ENCODE measurements at places on chromosomes 3 and 15. TPM values are rescaled to one million over a fixed set of nuclear protein-coding genes. Genes with fewer than 3 reads are reported as not detected.
A peak's percentile ranks its signal among the peaks of the same experiment; 100 is the strongest.

DNA sequence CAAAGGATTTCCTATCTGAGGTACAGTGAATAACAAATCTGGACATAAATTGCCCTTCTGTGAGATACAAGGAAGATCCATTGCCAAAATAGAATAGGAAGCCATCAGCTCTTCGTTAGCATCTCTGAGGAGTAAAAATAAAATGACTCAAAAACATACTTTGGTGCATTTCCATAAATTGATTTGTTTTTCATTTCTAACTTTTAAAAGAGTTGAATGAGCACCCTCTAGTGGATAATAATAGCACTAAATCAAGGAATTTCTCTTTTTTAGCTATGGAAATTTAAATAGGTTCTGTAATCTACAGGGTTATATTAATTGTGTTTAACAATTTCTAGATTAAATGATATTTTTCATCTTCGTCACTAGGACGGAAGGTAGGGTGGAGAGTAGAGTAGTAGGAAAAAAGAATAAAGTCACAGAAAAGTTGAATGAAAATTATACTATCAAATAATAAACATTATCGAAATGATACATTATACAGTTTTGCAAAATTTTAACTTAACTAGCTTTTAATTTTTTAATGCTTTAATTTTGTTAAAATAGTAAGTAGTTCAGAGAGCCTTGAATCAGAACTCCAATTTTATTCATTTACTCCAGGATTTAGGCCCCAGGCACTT lies 6.4 kb downstream of the NSUN3 start:
- H3K36me3 ChIP-seq = no peaks in the 10 kb centered on the region
- H3K27ac ChIP-seq = peak overlapping the region; percentile 7
- peak; percentile 67 for DNase-seq
- H3K4me3 ChIP-seq = no peak overlapping the region
- H3K27me3 ChIP-seq = no peaks in the 10 kb centered on the region
- peaks cover 2% of the 10 kb centered on the region for H3K4me1 ChIP-seq

DNA sequence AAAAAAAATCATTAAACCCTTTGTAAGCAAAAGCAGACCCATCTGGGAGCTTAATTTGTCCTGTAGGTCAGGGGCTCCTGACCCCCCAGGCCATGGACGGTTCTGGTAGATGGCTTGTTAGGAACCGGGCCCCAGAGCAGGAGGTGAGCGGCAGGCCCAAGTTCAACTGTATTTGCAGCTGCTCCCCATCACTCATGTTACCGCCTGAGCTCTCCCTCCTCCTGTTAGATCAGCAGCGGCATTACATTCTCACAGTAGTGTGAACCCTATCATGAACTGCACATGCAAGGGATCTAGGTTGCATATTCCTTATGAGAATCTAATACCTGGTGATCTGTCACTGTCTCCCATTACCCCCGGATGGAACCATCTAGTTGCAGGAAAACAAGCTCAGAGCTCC lies 60.7 kb downstream of the FSIP1 start:
- no peak overlapping the region for H3K27ac ChIP-seq
- H3K4me3 ChIP-seq = no peak overlapping the region
- H3K27me3 ChIP-seq = no peaks in the 10 kb centered on the region
- no peak for DNase-seq
- peaks cover 30% of the 10 kb centered on the region for H3K4me1 ChIP-seq
- H3K36me3 ChIP-seq = no peaks in the 10 kb centered on the region

GRCh38 chr3:4174791-4175190 lies 128.4 kb upstream of the SETMAR start:
- no peaks in the 10 kb centered on the region for H3K27me3 ChIP-seq
- no peak for DNase-seq
- H3K36me3 ChIP-seq = no peaks in the 10 kb centered on the region
- no peaks in the 10 kb centered on the region for H3K4me1 ChIP-seq

DNA sequence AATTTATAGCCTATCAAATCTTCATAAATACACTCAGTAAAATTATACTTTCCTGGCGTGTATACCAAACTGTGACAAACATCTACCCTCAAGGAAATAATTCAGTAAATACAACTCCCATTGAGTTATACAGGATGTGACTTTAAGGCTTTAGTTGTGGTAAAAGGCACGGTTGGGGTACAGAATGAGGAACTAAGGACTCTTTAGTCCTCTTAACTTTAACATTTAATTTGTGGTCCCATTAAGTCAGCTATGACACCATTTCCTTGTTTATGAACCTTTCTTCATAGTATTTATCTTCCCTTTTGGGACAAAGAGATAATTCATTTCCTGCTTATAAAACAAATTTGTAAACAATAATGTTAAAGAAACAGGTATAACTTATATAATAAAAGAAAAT lies 30.2 kb downstream of the IFT80 start:
- H3K27ac ChIP-seq = no peak overlapping the region
- 0 out of 2 replicates have a peak, but pooled peaks cover 5% of the 10 kb centered on the region for H3K36me3 ChIP-seq
- H3K27me3 ChIP-seq = no peaks in the 10 kb centered on the region
- peaks cover 21% of the 10 kb centered on the region for H3K4me1 ChIP-seq
- DNase-seq = no peak

Gene DVL3
- 66.9 TPM for total RNA-seq

DNA sequence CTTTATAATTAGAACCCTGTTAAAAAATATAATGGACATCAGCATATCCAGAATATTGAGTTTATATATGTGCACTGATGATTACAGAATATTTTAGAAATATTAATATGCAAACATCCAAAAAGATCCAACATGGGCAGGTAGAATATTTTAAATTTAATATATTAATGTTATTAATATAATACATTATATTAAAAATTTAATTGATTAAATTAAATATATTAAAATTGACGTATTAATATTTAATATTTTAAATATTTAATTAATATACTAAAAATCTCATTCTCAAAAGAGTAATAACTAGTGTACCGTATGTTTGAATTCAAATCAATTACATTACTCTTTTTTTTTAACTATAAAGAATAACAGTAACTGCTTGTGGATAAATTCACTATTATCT lies 73.8 kb upstream of the FURIN start:
- no peaks in the 10 kb centered on the region for H3K36me3 ChIP-seq
- H3K4me1 ChIP-seq = no peaks in the 10 kb centered on the region
- H3K27ac ChIP-seq = no peak overlapping the region
- no peak for DNase-seq
- no peak overlapping the region for H3K4me3 ChIP-seq

Gene ZBBX
- not detected for total RNA-seq

DNA sequence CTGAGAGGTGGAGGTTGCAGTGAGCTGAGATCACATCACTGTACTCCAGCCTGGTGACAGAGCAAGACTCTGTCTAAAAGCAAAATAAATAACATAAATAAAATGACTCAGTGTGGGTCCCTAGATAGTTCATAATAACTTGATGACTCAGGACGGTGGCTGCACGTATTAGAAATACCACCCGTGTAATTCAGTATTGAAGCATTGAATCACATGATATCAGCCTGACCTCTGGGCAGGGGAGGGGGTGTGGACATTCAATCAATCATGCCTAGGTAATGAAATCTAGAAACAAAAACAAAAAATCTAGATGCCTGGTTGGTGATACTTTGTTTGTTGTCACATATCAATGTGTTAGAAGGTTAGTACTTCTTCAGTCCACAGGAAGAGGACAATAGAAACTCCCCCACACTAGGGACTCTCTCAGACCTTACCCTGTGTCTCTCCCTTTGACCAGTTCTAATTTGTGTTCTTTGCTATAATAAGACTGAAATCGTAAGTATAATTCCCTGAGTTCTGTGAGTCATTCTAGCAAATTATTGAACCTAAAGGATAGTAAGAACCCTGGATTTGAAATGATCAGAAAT lies 177.3 kb downstream of the GAP43 start:
- DNase-seq = peak; percentile 92
- no peaks in the 10 kb centered on the region for H3K36me3 ChIP-seq
- no peak overlapping the region for H3K4me3 ChIP-seq
- peaks cover 26% of the 10 kb centered on the region for H3K4me1 ChIP-seq
- H3K27ac ChIP-seq = peak overlapping the region; percentile 61
- H3K27me3 ChIP-seq = no peaks in the 10 kb centered on the region

DNA sequence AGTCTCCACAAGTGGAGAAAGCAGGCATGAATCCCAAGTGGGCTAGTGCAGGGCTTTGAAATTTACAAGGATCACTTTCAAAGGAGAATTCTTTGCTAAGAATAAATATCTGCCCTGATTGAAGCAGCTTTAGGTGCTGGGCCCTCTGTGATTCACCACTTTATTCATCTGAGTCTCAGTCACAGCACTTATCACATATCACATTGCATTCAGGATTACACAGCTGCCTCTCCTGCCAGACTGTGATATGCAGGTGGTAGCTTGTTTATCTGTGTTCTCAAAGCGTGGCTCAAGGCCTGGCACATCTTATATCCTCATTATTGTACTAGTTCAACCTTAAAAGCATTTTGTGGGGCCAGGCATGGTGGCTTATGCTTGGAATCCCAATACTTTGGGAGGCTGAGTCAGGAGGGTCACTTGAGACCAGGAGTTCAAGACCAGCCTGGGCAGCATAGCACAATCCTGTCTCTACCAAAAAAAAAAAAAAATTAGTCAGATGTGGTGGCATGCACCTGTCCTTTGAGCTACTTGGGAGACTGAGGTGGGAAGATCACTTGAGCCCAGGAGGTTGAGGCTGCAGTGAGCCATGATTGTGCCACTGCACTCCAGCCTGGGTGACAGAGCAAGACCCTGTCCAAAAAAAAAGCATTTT lies 156.9 kb upstream of the EIF1B start:
- H3K4me3 ChIP-seq = no peak overlapping the region
- no peak for DNase-seq
- 0 out of 2 replicates have a peak, but pooled peaks cover 4% of the 10 kb centered on the region for H3K27me3 ChIP-seq
- no peak overlapping the region for H3K27ac ChIP-seq
- no peaks in the 10 kb centered on the region for H3K36me3 ChIP-seq

DNA sequence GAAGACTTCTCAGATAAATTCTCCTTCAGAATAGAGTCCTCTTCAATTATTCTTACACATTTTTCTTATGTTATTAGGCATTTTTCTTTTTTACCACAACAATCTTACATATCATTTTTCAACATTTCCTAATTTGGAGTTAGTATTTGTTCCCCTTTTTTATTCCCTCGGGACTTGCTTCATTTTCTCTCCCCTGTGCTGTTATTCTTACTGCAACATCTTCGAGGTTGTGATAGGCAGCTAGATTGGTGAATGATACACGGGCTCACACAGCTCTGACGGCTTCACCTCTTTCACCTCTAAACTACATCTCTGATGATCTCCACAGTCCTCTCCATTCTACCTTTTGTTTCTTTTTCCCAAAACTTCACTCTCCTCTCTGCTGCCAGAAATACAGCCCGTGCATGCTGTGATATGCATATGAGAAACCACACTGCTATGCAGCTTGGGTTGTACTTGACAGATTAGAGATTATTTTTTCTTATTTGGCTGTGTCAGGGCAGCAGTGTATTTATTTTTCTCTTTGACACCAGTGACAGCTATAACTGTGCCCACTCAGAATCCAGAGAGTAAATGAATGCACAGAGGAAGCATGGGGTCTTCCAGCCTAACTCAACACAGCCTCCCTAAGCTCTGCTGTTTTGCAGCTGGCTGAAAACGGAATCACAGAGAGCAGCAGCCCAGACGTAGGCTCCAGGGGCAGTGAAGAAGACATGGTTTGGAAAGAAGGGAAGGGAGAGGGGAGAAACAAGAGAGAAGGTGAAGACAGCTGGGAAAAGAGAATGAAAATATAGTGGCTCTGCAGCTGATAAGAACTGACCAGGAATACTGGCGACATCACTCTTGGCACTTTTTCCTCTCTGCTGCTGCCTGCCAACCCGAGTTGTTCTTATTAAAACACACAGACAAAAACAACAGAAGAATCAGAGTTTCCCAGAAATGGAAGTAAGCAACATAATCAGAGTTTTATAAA lies 61.8 kb downstream of the SLC9A9 start:
- H3K36me3 ChIP-seq = no peaks in the 10 kb centered on the region
- peak overlapping the region; percentile 58 for H3K4me3 ChIP-seq
- H3K27ac ChIP-seq = no peak overlapping the region
- no peaks in the 10 kb centered on the region for H3K27me3 ChIP-seq
- peak; percentile 46 for DNase-seq

- no peaks in the 10 kb centered on the region for H3K4me1 ChIP-seq
These were observed 128.0 kb upstream of the ADAMTS9 start for GRCh38 chr3:64815789-64816188.

DNA sequence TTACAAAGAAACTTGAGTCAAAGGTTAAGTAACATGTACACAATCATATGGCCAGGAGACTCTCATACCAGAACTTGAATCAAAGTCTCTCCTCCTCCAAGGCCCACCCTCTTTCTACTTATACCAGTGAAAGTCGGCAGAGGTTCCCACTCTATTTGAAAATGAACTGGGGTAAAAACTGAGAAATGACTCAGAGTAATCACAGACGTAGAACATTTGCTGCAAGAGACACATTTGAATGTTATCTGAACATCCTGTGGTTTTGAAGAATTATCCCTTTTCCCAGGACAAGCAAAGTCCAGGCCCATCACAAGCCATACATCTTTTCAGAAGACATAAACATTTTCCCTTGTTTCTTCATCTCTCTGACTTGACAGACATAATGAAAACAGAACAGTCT lies 55.8 kb downstream of the SHOX2 start:
- no peak overlapping the region for H3K27ac ChIP-seq
- H3K4me3 ChIP-seq = no peak overlapping the region
- H3K27me3 ChIP-seq = no peaks in the 10 kb centered on the region
- no peak for DNase-seq
- H3K36me3 ChIP-seq = no peaks in the 10 kb centered on the region
- H3K4me1 ChIP-seq = no peaks in the 10 kb centered on the region

GRCh38 chr15:68583321-68583720 lies 4.5 kb downstream of the CORO2B start:
- H3K27me3 ChIP-seq = no peaks in the 10 kb centered on the region
- no peak overlapping the region for H3K4me3 ChIP-seq
- no peaks in the 10 kb centered on the region for H3K36me3 ChIP-seq
- no peak overlapping the region for H3K27ac ChIP-seq
- peaks cover 39% of the 10 kb centered on the region for H3K4me1 ChIP-seq

GRCh38 chr3:177742273-177742672 lies 545.0 kb upstream of the TBL1XR1 start:
- no peaks in the 10 kb centered on the region for H3K36me3 ChIP-seq
- H3K27ac ChIP-seq = no peak overlapping the region
- no peak overlapping the region for H3K4me3 ChIP-seq
- no peaks in the 10 kb centered on the region for H3K27me3 ChIP-seq
- DNase-seq = no peak

DNA sequence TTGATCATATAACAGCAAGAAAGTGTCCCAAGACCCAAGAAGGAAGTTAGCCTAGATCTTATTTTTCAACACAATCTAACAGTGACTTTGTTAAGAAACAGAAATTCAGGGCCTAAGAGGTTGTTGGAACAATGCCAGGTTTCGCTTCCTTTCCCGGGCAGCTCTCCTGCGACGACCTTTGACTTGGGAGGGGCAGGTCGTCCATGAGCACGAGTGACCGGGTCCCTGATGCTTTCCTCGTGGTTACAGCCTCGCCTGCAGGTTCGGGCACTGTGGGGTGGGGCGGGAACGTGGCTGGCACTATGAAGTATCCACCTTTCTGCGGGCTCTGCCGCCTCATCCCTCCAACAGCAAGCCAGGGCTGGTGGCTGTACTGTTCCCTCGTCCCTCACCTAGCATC lies 90.1 kb upstream of the RGMA start:
- no peaks in the 10 kb centered on the region for H3K4me1 ChIP-seq
- H3K27ac ChIP-seq = no peak overlapping the region
- peak; percentile 6 for DNase-seq
- no peaks in the 10 kb centered on the region for H3K36me3 ChIP-seq
- no peak overlapping the region for H3K4me3 ChIP-seq

All from GM23248 (cell line).